NCI-H1092 treated with DMSO at 0.1 percent for 48 hours (cell line): ENCODE measurements at places on chromosomes 7 and 10.

GRCh38 chr7:4641091-4641666, 40.9 kb upstream of the FOXK1 start:
- no peak for DNase-seq

DNA sequence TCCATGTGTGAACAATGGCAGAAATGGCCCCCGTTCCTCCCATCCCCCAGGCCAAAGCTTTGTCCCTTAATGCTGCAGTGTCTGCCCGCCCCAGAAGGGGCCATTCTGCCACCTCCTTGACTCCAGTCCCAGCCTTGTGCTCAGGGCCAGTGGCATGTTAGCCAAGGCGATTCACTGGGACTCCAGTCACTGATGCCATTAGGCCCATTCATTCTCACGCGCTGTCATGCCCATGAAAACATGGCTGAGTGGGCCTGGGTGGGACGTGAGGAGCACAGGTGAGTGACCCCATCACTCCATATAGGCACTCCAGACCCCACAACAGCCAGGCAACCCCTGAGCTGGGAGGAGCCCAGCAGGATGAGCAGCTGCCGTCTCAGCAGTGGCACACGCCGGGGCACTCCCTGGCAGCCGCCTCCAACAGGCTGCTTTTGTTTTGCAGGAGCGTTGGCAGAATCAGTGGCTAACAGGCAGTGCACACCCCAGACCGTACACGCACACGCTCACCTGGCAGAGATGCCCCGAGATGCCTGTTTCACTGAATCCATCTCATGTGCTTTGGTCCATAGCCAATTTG, 79.5 kb downstream of the TCERG1L start:
- peak; percentile 21 for DNase-seq

GRCh38 chr10:128908099-128908498, 558.9 kb upstream of the MGMT start:
- DNase-seq = no peak

DNA sequence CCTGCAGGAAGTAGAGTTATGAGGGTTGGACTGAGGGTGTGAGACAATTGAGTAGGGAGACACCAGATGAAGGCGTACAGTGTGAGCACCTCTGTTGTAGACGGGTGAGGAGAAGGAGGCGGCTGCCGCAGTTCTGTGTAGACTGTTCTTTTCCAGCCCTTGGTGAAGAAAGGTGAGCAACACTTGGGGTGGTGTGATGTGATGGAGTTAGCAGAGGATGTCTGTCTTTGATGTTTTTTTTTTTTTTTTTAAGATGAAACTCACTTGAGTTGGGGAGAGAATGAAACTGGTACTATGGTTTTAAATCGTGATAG, 42.8 kb upstream of the RNF216 start:
- DNase-seq = no peak

GRCh38 chr7:28354601-28355402, 57.5 kb upstream of the CREB5 start:
- DNase-seq = no peak

DNA sequence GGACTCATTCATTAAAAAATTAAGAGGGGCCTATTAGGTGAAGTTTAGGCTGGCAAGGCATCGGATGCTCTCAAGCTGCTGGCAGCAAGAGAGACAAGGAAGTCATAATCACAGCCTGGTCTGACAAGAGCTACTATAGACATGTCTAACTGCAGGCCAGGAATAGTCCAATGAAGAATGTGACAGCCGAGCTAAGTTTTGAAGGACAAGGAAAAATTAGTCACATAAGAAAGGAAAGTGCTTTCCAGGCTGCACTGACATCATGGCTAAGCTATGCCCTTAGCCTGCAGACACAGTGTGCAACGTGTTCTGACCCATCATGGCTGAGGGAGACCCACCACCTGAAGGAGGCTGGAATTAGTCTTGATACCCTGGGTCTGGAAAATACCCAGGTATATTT, 281.1 kb downstream of the PLXNA4 start:
- DNase-seq = no peak

DNA sequence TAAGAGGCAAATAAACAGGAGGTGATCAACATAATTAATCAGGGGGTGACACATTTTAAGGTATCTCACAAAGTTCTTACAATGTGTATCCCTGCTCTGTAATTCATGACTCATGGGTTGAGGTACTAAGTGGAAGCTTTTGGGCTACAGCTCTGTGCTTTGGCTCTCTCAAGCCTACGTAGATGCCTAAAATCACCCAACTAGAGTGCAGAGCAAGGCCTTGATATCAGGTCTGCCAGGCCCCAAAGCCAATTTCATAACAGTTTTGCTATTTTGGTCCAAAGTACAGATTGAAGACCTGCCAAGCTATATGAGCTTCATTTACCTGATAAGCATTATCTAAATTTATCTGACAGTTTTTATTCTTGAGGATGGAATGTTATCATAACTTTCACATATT, 175.3 kb upstream of the BET1 start:
- DNase-seq = no peak

DNA sequence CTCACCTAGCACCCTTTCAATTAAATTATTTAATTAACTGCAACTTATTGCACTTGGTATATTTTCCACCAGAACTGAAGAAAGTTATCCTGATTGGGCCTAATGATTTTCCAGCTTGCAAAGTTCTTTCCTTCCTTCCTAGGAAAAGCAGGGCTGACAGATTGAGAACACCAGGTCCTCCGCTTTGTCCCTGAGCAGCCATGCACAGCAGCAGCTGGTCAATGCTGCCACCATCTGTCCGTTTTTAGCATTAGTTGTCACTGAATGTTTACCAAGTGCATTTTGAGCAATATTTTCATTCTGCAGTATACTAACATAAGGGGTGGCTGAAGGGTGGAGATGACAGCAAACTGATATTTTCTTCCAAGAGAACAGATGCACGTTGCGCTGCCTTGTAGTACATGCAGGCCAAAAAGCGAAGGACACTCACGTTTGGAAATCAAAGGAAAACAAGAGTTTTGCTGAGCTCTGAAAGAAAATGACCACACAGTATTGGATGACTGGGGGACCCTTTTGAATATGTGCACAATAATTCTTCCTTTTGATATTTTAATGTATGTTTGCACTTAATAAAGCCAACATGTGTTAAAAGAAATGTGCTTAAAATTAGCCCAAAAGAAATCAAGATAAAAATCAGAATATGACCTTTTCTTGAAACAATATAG, 248.8 kb upstream of the PTN start:
- peak; percentile 75 for DNase-seq

DNA sequence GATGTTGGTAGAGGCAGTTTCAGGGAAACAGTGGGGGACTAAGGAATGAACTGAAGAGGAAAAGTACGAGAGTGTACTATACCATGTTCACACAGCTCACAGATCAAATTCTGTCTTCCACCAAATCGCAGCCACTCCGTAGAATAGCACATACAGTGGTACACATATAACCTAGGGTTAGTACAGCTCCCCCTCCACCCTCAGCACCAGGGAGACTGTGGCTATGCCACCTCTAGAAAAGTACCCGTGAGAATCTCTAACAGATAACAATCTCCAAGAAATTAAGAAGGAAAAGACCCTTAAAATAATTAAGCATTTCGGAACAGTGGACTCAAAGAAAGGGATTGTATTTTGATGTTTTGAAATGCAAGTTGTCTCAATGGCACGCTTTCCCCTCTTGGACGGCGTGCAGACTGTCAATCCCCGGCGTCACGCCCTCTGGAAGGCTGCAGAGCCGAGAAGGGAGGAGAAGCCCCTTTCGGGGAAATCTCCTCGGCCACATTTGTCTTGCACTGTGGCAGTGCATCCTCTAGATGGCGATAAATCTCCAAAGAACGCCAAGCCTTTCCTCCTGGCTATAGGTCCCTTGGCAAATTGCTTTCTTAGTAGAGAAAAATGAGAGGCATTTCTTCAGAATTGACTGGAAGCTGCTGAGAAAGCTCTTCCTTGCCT, 345.0 kb downstream of the REEP3 start:
- peak; percentile 23 for DNase-seq

DNA sequence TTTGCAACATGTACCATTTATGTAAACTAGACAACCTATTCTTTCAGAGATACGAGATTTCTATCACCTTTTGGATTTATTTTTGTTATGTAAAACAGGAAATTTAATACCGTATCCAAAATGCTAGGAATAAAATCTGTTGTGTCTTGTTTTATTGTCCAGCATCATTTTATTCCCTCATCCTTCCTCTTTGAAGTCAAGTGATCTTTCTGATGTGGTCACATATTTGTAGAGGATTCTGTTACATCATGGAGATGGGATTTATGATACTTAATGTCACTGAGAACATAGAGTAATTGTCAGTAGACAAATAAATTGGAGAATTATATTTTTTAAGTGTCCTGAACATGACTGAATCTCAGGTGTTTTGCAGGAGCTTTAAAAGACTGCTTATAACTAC, 64.7 kb downstream of the ZNF277 start:
- peak; percentile 86 for DNase-seq

- no peak for DNase-seq
Measured at GRCh38 chr10:110774069-110775019, 97.4 kb upstream of the PDCD4 start.
